ENCODE measurements at places on chromosomes 1 and 21.

- no peak for DNase-seq
These were observed 87.0 kb upstream of the IRF2BP2 start for GRCh38 chr1:234697015-234697414.

DNA sequence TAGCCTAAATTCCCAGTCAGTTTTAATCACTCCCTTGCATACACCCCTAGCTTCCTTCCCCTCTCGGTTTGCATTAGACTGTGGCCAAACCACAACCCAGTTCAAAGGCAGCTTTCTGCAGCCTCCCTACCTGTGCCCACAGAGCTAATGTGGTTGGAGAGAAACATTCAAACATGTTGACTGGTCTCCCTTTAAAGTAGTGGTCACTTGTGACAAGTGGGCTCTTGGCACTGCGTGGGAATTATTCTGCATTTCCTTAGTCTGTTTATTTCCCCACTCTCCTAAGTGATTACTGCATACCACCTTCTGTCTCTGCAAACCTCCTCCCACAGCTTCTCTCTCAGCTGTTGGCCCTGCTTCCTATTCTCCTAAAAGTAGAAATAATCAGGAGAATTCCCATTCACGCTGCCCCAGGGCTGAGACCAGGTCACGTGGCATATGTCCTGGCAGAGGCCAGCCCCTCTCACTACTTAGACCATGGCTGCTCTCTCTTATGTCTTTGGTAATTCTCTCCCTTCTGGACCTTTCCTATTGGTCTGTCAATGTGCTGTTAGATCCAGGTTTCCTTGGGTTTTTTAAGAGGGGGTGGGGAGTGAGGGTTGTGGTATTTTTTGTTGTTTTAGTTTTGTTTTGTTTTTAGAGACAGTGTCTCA is 38.4 kb upstream of the CD101 start:
- no peak for DNase-seq

GRCh38 chr1:178093494-178093950 is 382 bp upstream of the RASAL2 start:
- DNase-seq, result peak; percentile 63

GRCh38 chr1:171263901-171264300 is 15.6 kb downstream of the FMO1 start:
- no peak for DNase-seq

GRCh38 chr1:230898748-230899147 is 30.4 kb upstream of the C1orf198 start:
- no peak for DNase-seq

GRCh38 chr1:152967201-152967600 is 3.2 kb upstream of the SPRR4 start:
- DNase-seq, result no peak

GRCh38 chr1:174072581-174072980 is 50.4 kb upstream of the RC3H1 start:
- no peak for DNase-seq

DNA sequence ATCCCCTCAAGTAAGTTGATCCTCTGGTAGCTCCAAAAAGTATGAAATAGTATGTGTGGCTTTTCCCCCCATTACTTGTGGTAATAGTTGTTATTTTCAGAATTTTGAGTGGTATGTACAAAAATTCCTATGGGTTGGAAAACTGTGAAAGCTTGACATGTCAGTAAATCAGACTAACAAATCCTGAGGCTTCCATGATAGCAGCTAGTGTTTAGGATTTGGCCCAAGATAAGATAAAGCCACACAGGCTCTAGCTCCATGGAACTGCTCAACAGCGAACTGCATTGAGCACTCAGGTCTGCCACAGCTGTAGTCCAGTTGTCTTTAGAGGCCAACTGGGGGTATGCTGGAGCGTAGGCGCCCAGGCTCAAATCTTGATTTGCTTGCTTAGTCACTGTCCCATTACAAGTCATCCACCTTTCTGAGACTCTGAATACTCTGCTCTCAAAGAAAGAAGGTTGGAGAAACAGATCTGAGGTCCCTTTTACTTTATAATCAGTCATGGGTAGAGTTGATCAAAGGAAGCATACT is 28.7 kb downstream of the ATP1A1 start:
- no peak for DNase-seq

GRCh38 chr1:238469146-238469631 is 578.5 kb upstream of the ZP4 start:
- DNase-seq, result no peak

- no peak for DNase-seq
These were observed 8.4 kb upstream of the IVNS1ABP start for GRCh38 chr1:185325413-185325812.

DNA sequence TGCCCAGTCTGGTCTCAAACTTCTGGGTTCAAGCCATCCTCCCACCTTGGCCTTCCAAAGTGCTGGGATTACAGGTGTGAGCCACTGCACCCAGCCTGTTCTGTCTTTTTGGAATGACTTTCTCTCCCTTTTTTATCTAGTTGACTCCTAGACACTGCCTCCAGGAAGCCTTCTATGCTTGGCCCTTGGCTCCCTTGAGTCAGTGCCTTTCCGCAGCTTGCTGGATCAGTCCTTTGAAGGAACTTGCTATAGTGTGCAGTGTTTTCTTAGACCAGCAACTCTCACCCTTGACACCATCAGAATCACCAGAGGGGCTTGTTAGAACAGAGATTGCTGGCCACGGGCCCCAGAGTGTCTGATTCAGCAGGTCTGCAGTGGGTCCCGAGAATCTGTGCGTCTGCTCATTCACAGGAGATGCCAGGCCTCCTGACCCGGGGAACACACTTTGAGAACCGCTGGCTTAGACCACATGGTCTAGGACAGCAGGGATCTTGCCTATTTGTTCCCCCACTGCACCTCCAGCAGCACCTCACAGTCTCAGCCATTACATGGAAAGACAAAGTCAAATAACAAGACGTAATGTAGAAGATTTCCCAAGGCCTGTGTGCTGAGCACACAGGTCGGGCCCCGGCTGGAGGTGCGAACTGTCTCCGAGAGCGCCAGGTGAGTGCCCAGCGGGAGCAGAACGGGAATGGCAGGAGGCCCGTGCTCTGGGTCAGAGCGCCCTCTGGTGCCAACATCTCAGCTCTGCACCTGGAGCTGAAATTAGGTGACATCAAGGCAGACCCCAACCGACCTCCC is 27.4 kb upstream of the CTPS1 start:
- DNase-seq, result peak; percentile 78

DNA sequence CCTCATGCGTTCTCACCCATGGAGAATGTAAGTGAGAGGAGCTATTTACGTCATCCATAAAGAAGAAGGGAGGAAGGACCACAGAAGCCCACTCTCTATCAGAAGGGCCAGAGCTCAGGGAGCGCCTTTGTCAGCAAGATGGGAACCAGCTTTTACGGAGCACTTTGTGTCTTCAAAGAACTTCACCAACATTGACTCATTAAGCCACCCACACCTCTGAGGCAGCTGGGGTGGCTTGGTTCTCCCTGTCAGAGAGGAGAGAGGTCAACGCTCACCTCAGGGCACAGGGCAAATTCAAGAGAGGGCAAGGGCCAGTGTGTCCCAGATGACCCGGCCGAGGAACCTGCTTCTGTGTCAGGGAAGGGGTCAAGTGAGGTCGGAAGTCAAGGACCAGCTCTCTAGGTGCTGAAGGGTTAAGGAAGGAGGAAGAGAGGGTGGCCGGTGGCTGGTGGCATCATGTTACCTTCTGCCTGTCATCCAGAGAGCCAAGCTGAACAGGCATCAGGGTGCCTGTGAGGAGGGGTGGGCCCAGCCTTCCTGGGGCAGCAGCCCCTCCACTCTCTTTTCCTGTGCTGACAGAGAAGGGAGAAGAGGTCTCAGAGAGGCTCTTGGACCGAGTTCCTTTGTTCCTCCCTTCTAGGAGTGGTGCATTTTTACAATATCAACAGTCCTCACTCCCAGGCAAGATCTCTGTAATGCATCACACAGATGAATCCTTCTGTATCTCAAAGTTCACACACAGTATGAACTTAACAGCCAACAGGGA is 109.0 kb downstream of the ETS2 start:
- no peak for DNase-seq

DNA sequence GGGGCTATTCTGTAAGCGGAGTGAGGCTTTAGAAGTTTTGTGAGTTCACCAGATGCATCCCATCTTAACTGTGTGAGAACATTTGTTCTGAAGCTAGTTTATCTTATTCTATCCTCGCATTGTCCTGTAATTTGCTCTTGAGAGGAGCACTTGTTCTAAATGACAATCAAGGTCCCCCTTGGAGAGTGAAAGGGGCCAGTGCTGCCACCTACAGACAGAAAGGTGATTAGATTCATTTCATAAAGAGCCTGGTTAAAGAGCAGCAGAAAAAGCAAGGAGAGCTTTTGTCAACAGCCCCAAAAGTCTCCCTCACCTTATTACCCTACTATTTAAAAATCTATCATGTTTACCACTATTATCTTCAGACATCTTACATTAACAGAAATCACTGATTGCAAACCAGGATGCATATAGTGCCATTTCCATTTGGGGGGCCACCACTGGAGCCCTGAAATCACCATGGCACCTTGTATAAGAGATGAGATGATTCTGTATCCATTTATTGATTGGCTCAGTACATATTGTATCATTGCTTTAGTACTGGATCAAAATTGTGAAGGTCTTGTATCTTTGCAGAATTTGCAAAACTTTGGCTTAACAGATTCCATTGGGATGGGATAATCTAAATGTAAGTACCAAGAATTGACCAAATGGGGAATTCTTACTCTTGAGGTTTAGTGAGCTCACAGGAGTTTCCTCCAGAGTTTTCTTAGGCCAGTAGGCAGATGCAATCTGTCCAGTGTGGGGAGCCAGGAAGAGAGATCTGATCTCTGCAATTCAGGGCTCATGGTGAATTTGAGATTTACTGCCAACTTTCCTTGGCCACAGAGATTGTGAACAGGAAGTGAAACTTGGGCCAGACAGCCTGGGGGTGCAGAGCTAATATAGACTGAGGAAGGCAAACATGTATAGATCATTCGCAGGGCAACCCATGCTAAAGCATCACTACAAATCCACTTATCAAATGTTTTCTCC is 64.3 kb upstream of the TRABD2B start:
- DNase-seq, result peak; percentile 39

DNA sequence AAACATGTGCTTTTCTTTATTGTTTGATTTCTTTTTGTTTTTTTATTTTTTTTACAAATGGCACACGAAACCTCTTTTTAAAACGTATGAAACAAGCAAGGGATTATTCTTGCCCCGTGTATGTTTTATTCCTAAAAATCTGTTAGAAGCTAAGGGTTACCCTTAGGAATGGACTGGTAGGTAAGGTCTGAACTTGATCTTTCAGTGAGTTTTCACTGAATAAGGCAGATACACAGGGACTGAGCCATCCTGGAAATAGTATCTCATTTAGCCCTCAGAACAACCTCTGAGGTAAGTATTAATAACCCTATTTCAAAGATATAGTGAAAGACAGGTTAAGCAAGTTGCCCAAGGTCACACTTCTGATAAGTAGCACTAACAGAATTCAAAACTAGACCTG is 6.0 kb downstream of the CD53 start:
- DNase-seq, result no peak

DNA sequence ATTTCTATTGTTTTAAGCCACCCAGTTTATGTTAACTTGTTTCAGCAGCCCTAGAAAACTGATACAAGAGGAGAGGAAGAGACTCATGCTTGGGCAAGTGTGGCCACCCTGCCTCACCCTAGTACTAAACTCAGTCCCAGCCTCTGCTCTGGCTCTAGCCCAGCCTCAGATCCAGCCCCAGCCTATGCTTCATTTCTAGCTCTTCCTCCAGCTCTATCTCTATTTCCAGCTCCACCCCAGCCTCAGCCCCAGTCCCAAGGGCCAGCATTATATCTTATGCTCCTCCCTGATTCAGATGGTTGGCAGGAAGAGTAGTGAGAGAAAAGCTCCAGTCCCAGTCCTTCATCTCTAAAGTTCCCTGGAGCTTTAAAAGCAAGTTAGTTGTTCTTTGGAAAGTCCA is 535.5 kb downstream of the PTPRC start:
- DNase-seq, result no peak

GRCh38 chr21:41583274-41583790 is 75.4 kb upstream of the TMPRSS2 start:
- peak; percentile 14 for DNase-seq

- no peak for DNase-seq
These were observed 9.2 kb upstream of the NBPF11 start for GRCh38 chr1:148161053-148161901.

DNA sequence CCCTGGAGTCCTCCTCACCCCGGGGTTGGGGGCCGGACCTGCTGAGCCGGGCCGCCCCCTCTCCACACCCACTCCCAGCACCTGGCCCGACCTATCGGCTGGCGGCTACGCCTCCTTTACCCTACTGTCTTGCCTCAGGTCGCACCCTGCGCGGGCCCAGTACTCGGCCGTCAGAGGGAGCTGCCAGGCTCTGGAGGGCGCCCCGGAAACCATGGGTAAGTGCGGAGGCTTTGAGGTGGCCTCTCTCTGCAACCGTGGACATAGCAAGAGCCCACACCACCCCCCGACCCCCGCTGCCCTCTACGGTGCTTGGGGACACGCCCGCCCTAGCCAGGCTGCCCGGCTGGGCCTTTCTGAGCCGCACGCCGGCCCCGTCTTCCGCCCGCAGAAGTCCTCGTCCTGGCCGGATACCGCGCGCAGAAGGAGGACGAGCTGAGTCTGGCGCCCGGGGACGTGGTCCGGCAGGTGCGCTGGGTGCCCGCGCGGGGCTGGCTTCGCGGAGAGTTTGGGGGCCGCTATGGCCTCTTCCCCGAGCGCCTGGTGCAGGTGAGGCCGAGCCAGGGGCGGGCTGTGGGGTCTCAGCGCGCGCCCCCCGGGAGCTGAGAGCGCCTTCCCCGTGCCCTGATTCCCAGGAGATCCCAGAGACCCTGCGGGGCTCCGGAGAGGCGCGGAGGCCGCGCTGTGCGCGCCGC is at the start of gene SH3D21:
Gene SH3D21, plus strand, starts transcription at position 159 of the 692 bp plus-strand sequence. Its CDS starts 53 bp downstream, at position 212.
- DNase-seq, result peak; percentile 73

DNA sequence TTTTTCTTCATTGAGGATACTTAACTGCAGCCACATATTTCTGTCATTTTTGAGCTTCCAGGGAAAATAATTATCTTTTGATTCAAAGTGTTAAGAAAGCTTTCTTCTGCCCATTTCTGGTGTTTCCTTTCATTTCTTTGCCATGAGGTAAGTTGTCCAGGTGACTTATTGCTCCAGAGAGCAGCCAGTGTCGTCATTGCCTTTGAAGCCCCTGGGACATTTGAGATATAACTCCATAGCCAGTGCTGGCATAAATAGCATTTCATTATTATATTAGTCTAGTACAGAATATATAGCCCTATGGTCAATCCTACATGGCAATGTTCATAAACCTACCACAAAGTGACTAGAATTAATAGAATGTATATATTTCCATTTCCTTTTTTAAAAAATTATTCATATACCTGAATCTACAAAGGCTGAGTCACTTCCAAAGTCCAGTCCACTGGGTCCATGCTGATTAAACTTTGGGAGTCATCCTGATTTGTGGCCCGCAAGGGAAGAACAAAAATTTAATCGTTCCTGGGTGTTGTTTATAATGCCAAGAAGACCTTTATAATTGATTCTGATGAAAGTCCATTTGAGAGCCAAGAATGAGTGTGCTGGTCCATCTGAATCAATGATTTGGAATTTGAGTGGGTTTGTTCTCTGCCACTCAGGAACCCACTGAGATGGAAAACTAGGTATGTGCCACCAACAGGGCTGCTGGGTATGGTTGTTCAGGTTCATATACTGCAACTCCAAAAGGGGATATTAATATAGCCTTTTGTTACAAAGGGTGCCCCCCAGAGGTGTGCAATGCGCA is 221.8 kb upstream of the PLXNA2 start:
- no peak for DNase-seq

- no peak for DNase-seq
These were observed 477.5 kb downstream of the SMYD3 start for GRCh38 chr1:246029616-246030015.

- no peak for DNase-seq
These were observed 40.3 kb upstream of the COL18A1 start for GRCh38 chr21:45364468-45365185.

All from stimulated activated CD8-positive, alpha-beta memory T cell treated with anti-CD3 and anti-CD28 coated beads, Interleukin-4, amount 100 ng/mL, for 48 hours (primary cell).